ENCODE measurements at places on chromosomes 16 and 17.

- DNase-seq, result peak; percentile 94
Measured at GRCh38 chr16:73232555-73233328, 184.8 kb upstream of the ZFHX3 start.

DNA sequence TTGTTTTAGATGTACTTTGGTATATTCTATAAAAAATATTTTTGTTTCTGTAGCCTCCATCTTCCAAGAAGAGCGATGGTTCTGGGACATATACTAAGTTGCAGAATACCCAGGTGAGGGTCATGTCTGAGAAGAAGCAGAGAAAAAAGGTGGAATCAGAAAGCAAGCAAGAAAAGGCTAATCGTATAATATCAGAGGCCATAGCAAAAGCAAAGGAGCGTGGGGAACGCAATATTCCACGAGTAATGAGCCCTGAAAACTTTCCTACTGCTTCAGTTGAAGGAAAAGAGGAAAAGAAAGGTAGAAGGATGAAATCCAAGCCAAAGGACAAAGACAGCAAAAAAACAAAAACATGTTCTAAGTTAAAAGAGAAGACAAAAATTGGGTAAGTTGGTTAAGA lies 154.6 kb downstream of the CHD9 start:
- DNase-seq, result no peak

GRCh38 chr16:63577891-63578290 lies 1541.7 kb upstream of the CDH8 start:
- no peak for DNase-seq

- DNase-seq, result peak; percentile 48
Measured at GRCh38 chr17:4566785-4567184, 6.4 kb upstream of the GGT6 start.

DNA sequence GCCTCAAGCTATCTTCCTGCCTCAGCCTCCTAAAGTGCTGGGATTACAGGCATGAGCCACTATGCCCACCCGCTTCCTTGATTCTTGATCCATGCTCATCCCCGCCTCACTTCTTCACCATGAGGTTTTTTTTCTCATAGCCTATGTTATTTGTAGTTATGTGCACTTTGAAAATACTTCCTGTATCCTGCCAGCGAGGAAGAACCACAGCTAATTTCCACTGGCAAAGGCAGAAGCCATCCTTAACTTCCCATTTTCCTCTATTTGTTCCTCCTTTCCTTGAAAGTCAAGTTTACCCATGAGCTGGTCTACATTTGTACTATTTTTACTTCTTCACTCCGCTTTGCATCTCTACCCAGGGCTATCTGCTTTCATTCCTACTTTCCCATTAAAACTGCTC lies 189.7 kb upstream of the ZFHX3 start:
- no peak for DNase-seq

DNA sequence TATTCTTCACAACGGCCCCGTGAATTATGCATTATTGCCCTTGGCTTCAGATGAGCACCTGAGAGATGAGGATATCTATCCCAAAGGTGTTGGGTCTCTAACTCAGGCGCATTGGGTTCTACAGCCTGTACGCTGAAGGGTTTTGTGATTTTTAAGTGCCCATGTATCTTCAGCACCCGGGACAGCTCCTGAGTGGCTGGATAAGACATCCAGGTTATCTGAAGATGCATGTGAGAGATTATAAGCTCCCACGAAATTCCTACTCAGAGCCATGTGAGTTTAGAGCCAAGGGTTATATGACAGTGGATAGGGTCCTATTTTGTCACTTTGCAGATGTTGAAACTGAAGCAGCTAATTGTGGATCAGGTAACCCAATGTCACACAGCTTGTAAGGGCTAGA lies 612.3 kb upstream of the EEF2KMT start:
- DNase-seq, result peak; percentile 18

GRCh38 chr16:69384974-69385373 lies 833 bp downstream of the TERF2 start:
- DNase-seq, result no peak

- no peak for DNase-seq
Measured at GRCh38 chr17:10751563-10751962, 21.7 kb upstream of the TMEM220 start.

- no peak for DNase-seq
Measured at GRCh38 chr17:83150369-83151055, 71.1 kb downstream of the METRNL start.

DNA sequence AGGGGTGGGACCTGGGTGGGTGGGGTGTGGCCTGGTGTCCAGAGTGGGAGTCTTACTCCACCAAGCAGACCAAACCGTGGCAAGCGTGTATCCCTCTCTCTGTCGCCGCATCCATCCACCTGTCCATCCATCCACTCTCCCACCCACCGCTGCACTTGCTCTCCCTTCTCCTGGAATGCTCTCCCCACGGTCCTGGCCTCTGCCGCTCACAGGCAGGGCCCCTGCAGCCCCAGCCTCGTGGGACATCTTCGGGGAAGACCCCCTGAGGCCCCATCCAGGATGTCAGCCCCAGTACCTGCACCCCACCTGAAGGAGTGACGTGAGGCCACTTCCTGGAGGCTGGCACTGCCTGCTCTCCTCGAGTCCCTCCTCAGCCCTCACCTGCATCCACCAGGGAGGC lies 189.5 kb upstream of the GSE1 start:
- DNase-seq, result no peak

DNA sequence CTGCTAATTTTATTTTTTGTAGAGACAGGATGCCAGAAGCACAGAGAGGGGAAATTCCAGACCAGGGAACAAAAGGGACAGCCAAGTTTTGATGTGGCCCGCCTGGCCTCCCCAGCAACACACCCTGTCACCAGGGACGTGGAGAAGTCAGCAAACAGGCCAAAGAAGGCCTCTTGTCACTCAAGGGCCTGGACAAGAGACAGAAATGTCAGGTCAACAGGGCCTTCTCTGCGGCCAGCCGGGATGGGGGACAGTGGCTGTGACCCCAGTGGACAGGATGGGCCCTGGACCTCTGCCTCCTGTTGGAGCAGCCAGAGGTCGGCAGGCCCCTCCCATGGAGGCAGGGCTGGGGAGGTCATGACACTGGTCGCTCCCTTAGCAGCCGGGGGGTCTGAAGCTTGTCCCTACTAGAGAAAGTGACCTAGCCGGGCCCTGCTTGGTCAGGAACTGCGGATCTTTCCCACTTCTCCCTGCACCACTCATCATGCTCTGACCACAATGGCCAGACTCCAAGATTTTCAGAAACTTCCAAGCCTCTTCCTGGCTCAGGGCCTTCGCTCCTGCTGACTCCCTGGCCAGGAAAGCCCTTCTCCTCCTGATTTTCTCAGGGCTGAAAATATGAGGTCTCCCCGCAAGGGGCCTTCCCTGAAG lies 9.2 kb upstream of the TVP23A start:
- DNase-seq, result peak; percentile 90

- no peak for DNase-seq
Measured at GRCh38 chr16:85231959-85232358, 119.7 kb upstream of the CIBAR2 start.

GRCh38 chr16:48383877-48384519 lies 1.2 kb downstream of the SIAH1 start:
- no peak for DNase-seq

DNA sequence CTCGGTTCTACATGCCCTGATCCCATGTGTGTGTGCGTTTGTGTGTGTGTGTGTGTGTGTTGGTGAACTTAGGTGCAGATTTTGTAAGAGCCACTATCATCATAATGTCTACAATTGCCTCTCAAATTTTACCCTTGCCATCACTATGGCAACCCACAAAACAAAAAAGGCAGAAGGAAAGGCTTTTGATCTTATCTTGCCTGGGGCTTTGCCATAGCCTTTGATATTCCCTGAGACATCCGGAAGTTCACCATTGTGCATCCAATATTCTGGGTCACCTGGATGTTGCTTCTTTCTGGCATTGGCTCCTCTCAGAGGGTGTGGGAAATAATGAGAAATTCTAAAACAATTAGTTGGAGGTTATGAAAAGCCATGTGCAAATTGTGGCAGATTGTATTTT lies 114.7 kb downstream of the HAPSTR1 start:
- no peak for DNase-seq
